ENCODE measurements at places on chromosomes 6 and 20.

DNA sequence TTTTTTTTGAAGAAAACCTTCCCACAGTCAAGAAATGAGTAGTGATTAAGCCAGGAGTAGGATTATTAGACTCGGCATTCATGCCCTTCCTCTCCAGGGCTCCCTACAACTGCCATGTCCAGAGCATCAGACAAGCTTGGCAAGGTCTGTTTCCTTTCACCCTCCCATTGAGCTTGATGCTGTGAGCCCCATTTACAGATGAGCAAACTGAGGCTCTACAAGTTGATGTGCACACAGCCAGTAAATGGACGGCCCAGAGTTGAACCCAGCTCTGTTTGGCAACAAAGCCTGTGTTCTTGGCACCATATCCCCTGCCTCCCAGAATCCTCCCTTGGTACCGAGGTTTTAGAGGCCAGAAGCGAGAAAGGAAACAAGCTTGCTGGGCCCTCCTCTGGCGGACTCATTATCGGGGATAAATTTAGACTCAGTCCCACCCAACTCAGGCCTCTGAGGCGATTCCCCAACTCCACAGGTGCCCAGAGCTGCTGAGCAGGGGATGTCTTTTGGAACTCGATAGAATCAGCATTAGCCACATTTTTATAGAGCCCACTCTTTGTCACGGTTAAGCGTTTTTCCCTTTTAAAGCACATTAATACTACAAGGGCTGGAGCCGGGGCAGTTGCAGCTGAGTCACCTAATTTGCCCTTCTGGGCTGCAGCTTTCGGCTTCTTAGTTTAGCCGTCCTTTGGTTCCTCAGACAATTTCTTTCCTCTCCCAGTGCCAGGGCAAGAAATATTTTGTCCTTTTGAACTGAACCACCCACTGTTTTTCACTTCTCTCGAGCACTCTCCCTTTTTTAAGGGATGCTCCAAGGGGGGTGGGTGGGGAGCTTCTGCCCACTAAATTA is 23.0 kb upstream of the NFATC2 start:
- no peak for DNase-seq

DNA sequence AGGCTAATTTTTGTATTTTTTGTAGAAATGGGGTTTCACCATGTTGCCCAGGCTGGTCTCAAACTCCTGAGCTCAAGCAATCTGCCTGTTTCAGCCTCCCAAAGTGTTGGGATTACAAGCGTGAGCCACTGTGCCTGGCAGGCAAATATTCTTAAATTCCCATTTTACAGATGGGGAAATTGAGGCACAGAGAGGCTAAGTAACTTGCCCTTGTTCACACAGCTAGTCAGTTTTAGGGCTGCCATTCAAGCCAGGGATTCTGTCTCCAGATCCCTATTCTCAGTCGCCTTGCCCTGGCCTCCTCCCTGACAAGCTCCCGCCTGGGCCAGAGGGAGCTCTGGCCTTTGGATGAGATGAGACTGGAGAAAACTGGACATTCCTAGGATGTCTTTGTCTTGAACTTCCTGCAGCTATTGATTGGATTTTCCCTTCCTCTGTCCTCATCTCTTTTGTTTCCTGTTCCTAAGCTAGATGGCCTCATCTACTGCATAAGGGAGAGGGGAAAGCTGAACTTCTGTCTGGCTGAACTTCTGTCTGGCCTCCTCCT is 90.5 kb downstream of the NDUFAF5 start:
- DNase-seq: no peak

DNA sequence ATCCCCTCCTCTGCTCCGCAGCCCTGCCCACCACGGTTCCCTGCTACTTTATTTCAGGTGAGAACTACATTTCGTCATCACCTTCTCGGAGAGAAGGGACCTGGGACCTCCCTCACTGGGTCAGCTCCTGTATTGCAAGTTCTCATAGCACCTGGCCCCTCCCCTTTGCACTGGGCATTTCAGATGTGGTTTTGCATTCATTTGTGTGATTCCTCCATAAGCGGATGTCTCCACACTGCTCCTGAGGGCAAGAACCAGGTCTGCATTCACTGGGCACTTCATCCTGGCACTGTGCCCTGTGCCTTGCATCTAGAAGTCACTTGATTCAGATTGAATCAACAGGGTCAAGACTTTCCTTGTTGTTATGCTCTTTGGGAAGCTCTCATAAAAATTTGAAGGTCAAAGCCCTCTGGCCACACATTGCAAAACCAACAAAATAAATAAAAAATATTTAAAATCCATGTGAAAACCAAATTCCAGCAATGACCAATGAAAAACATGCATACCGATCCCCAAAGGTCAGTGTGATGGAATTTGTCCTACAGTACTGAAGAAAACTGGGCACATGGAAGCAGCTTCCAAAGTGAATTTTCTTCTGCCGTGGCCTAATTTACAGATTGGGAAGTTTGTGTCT is 89.1 kb upstream of the F13A1 start:
- no peak for DNase-seq

DNA sequence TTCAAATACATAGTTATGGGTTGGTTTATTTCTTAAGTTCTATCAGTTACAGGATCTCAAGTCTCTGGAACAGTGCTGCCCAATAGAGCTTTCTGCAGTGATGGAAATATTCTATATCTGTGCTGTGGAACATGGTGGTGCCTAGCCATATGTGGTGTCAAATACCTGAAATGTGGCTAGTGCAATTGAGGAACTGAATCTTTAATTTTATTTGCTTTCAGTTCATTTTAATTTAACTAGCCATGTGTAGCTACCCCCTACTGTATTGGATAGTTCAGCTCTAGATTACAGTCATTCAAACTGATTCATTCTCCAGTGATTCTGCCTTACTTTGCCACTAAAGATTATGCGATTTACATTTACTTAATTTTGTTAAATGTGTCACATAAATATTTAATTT is 503.2 kb downstream of the CDKAL1 start:
- no peak for DNase-seq

DNA sequence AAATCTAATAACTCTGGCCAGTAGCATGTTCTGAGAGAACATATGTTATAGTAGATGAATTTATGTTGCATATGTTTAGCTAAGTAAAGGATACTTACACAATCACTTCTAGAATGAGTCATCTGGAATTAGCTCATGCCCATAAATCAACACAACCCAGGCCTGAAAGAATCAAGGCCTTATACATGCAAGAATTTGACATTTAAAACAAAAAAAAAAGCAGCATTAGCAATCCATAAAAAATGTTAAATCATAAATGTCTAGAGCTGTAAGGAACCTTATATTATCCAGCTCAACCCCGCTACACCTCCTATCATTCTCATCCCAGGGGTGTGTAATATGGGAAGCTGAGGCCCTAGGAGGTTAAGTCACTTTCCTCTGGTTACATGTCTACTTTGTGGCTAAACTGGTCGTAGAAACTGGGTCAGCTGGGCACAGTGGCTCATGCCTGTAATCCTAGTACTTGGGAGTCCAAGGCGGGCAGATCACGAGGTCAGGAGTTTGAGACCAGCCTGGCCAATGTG is 105.2 kb upstream of the CARMIL1 start:
- peak; percentile 88 for DNase-seq

DNA sequence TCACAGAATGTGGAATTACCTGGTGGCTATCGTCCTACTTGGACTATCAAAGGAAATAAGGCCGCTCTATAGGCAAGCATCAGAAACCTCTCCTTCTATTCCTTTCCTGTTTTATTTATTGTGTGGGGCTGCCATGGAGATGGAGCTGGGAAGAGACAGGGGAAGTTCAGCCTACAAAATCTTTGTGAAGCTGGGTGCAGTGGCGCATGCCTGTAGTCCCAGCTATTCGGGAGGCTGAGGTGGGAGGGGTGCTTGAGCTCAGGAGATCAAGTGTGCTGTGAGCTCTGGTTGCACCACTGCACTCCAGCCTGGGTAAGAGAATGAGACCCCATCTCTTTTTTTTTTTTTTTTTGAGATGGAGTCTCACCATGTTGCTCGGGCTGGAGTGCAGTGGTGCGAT is 60.3 kb downstream of the KCNB1 start:
- no peak for DNase-seq

DNA sequence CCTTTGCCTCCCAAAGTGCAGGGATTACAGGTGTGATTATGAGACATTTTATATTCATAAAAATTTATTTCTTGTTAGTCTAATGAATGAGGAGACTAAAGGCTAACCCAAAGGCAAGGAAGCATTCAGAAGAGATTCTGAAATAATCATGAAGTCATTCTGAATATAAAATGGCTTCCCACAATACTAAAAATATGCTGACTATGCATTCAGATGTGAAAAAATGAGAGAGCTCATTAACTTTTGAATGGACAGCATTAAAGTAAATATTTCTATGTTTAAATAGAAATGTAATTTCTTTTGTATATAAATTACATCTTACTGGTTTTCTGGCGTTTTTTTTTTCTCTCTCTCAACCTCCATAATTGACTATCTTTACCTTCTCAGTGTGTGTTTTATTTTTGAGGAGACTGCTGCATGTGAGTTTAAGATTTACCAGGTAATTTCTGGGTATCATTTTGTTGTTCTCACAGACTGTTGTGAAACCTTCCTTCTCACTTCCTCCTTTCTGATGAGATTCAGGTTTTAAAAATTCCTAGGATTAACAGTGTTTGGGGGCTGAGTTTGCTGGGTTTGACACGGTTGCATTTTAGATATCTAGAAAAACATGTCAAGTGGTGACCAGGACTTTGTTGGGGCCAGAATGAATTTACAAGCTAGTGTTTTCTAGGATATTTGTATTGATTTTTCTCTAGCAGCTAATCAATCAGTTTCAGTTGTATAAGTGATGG is 316.6 kb downstream of the CDKAL1 start:
- no peak for DNase-seq

DNA sequence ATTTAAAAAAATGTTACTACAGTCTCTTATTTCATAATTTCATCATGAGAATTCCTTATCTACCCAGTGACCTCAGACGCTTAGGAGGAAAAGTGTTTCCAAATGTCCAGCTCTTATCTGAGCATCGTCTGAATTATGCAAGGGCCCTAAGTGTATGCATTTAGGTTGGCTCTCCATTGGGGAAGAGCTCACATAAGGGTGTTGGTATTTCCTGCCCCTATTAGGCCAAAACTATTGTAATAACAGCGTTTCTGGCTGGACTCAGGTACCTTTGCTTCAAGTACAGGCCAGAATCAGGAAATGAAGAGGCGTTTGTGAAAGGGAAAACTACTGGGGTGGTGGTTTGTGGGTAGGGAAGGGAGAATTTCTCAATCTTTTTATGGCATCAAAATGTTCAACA is 40.4 kb upstream of the SGK1 start:
- DNase-seq: no peak

DNA sequence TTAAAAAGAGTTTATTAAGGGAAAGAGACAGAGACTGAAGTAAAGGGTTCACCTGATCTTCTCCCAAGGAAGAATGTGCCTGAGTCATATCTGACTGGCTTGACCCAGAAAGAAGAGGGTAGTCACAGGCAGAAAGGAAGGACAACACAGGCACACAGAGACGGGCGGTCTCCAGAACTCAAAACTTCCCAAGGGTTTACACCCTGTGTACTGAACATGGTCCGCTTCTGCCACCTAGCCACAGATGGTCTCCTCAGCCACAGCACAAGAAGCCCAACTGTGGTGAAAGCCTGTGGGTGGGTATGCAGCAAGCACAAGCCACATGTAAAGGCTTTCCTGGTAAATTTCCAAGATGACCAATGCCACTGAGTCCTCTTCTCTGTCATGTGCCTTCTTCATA is 17.2 kb downstream of the UNC5CL start:
- no peak for DNase-seq

Measured in RKO (cell line).